Activated CD4-positive, alpha-beta T cell treated with anti-CD3 and anti-CD28 coated beads, Interleukin-2, amount 50 U/mL, for 24 hours (primary cell): ENCODE measurements at places on chromosomes 2 and 18.

DNA sequence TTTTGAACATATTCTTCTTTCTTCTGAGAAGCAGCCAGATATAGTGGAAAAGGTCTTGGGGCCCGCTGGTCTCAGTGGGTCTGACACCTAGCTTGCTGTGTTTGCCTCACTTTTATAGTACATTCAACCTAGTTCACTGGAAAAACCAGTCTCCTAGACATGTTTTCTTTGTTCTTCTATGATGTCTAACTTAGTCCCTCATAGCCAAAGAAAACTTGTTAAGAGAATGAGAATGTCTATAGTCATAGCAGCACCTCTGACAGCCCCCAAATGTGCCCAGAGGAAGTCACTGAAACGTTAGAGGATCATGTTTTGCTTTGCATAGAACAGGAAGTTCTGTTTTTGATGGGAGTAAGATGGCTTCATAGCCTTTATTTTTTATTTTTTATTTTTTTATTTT is 40.3 kb downstream of the TNFRSF11A start:
- no peak for DNase-seq

- no peak for DNase-seq
Observed at GRCh38 chr2:237429753-237430152, 15.8 kb upstream of the COL6A3 start.

- no peak for DNase-seq
Observed at GRCh38 chr18:231563-231962, 36.3 kb downstream of the THOC1 start.

DNA sequence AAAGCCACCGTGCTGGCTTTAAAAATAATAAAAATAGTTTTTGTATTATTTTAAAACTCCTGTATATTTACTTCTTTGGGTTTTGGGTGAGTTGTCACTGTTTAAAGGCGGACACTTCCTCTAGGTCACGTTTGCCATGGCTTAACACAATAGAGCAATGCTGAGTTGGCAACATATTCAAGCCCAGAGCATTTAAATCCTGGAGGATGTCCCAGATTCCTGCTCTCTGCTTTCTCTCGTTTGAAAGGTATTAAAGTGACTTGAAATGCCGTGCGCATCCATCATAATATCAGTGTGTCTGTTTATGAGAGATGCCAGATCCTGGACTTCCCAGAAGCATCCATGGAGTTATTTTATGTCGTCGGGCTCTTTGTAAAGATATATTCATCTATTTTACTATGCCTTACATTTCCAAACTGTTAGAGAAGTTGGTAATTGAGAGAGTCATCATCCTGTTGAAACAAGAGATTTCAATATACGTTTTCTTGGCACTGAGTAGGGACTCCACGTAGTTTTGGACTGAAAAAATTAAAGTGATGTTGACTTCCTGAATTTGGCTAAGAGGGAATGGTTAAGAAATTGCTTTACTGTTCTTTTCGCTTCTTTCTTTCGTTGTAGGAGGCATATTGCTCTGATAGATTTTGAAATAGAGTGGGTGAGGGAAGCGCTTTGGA is 150.6 kb downstream of the ZNF236 start:
- DNase-seq, result no peak
